Kidney epithelial cell (primary cell): ENCODE measurements at places on chromosomes 1 and 21.

GRCh38 chr1:151729157-151729965 lies 8.0 kb downstream of the RIIAD1 start:
- peak; percentile 14 for DNase-seq

- DNase-seq = no peak
Measured at GRCh38 chr21:39136711-39137110, 46.5 kb downstream of the PSMG1 start.

GRCh38 chr1:30911059-30911954 lies 2.7 kb upstream of the SDC3 start:
- peak; percentile 39 for DNase-seq

GRCh38 chr21:26806801-26807295 lies 38.4 kb downstream of the ADAMTS1 start:
- DNase-seq = no peak

- no peak for DNase-seq
Measured at GRCh38 chr1:84165601-84166000, 21.5 kb downstream of the PRKACB start.

DNA sequence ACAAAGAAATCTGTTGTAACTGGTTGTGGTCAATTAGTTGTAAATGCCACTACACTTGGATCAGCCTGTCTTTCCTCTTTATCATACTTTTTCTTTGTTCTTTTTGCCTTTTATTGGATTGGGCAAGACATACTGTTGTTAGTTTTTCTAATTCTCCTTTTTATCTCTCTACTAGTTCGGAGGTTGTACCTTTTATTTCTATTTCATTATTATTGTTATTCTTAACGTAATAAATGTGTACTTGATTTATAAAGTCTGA lies 59.2 kb downstream of the IVNS1ABP start:
- peak; percentile 39 for DNase-seq
